ENCODE measurements at places on chromosomes 7 and 10.

DNA sequence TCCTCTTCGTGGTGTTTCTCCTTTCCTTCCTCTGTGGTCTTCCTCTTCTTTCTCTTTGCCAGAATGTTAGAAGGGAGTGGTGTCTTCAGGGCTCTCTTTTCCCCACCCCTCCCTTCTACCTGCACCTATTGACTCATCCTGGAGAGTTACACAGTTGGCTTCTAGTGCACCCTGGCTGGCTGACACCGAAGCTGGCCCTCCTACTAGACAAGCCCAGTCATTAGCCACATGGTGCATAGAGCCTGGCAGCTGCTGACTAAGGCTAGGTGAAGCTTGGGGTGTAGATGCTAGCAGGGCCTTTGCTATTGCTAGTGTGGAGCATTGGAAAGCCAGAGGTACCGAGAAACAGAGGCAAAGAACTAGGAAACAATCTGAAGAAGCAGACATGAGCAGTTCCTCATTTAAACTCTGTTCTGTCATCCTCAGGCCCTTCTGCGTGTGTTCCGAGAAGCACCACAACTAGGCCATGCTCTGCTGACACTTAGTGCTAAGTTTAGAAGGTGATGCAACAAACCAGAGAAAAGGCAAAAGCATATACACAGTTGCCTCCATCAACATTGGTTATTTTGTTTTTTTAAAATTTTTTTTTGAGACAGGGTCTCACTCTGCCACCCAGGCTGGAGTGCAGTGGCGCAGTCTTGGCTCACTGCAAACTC, 213.9 kb downstream of the BAMBI start:
- DNase-seq: no peak

- no peak for DNase-seq
These were observed 99.7 kb downstream of the TNS3 start for GRCh38 chr7:47482013-47482875.

GRCh38 chr10:112769611-112770370, 180.3 kb upstream of the TCF7L2 start:
- DNase-seq: no peak

DNA sequence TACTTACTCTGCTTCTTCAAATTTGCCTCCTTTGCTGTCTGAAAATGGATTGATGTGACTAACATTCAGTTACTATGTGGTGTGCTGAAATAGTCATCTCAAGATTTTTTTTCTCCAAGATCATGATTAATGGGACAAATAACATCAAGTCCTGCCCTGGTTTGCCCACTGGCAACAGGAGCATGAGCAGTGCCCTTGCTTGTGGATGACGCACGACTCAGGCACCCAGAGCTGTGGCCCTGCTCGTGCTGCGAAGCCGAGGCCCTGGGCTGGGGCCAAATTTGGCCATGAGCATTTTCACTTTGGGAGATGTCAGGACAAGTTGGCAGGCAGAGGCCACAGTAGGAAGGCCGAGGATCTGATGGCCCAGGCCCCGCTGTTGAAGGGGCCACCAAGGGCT, 239.8 kb upstream of the IGFBP3 start:
- DNase-seq: no peak

- DNase-seq: no peak
These were observed 1.4 kb downstream of the FXYD4 start for GRCh38 chr10:43372765-43373361.

GRCh38 chr7:17506095-17506494, 207.6 kb downstream of the AHR start:
- no peak for DNase-seq

DNA sequence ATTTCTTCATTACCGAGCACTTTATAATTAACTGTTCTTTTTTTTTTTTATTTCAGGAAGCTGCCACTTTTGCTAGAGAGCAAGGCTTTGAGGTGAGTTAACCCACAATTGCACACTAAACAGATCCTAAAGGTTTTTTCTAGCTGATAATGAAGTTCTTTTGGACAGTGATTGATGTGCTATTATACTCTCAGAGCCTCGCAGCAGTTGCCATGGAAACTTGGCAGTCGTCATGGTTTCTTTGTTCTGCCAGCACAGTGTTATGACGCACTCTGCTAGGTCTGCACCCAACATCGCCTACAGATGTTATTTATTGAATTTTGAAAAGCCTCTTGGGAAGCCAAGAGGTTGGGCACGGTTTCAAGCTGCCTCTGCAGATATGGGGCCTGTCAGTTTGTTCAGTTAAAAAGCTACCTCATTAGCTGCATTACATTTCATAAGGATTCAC, 237.2 kb upstream of the KAT6B start:
- peak; percentile 89 for DNase-seq

- no peak for DNase-seq
These were observed 219.6 kb downstream of the ADARB2 start for GRCh38 chr10:1517684-1518083.

- DNase-seq: no peak
These were observed 81.2 kb downstream of the C1GALT1 start for GRCh38 chr7:7263297-7264230.

DNA sequence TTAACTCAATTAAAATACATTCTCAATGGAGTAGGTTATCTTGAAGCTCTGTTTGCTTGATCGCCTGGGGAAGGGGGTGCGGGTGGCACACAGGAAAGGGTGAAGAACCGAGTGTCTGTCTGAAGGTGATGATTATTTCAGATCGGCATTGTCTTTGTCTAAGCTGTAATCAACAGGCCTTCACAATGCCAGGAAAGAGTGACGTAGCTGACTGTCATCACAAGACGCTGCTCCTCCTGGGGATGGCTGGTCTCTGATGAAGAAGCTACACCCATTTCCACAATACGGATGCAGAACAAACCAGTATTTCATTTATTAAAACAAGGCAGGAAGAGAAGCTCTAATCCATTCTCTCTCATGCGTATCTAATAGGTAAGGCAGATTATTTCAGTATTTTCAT, 19.4 kb downstream of the JCAD start:
- DNase-seq: no peak

GRCh38 chr7:141920281-141920680, 4.1 kb downstream of the OR9A4 start:
- DNase-seq: no peak

- DNase-seq: peak; percentile 53
These were observed 200.3 kb downstream of the LSM5 start for GRCh38 chr7:32289651-32290414.

- DNase-seq: no peak
These were observed 472.2 kb upstream of the ZMIZ1 start for GRCh38 chr10:78596556-78596955.

DNA sequence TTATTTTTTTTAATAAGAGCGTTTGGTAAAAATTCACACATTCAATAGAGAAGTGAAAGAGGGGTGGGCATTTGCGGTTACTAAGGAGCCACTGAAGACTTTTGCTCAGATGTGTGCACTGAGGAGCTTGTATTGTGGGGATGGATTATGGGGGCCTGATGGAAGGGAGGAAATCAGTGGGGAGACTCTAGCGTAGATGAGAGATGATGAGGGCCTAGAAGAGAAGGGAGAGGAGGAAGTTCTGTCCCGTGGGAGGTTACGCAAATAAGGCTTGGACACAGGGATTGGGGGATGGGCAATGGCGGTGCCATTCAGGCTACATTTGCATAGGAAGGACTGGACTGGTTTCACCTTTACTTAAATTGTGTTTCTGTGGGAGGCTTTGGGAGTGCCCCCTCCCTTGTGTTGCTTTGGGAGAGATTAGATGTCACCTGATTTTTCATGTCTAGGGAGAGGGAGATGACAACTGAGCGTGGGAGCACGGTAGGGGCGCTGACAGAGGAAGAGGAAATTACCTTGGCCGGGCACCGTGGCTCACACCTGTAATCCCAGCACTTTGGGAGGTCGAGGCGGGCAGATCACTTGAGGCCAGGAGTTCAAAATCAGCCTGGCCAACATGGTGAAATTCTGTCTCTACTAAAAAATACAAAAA, 2.2 kb upstream of the HIP1 start:
- no peak for DNase-seq

DNA sequence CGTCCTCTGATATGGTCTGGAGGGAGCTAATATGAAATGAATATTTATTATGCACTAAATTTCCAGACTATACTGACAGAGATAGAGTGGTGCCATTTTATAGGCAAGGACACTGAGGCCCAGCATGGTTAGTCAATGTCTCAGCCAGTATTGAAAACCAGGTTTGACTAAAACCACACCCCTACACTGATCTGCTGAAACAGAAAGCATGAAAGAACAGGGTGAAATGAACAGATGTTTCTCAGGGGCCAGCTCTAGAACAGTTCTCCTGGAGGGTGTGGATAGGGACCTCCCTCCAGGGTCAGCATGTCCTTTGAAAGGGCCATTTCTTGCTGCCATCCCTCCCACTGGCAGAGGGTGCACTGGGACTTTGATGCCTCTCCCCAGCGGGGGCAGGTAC, 700.5 kb downstream of the GRID1 start:
- DNase-seq: no peak

GRCh38 chr10:31952066-31952465, 23.4 kb upstream of the ARHGAP12 start:
- no peak for DNase-seq

DNA sequence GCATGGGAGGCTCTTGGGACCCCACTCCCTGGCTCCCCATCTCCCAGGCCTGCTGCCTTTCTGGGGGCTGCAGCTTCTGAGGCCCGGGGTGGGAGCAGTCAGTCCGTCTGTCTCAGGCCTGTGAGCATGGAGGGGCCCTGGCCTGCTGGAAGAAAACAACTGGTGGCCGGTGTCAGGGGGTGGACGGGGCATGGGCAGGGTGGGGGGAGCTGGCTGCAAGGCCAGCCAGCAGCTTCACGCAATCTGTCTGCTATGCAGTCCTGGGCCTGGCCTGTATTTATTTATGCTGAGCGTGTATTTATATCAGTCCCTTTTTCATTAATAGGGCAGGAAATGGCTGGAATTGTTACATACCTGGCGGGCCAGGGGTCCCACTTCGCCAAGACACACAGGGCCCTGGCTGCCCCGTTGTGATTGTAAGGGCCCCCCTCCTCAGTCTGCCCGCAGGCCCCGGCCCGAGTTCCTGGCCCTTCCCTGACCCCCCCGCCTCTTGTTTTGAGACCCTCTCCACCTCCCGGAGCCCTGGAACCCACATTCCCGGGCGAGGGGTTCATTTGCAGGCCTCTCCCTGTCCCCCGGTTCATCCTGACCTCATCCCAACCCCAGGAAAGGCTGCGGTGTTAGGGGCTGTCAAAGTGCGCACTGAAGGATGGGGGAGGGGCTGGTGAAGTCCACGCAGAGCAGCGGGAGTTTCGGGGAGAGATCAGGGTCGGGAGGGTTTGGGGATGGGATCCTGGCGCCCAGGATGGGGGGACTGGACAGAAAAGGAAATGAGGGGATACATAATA, 8.2 kb downstream of the TMEM270 start:
- no peak for DNase-seq

DNA sequence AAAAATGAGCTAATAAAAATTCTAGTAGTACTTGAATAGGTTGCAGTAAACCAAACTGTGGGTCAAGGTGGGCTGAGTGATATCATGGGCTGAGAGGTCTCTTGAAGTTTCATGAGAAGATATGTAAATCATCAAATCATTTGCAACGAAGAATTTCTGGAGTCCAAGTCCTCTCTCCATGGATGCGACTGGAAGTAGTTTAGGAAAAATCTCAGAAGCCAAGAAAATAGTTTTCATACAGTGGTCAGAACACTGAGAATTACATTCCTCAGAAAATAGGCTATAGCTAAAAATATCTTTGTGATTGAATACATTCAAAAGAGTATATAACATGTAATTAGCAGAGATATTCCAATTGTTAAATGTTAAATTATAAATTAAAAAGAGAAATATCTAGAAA, 3.6 kb upstream of the IFIT1 start:
- DNase-seq: no peak

- DNase-seq: no peak
These were observed 267.4 kb downstream of the RNLS start for GRCh38 chr10:88315755-88316154.

GRCh38 chr7:105800442-105800841, 76.0 kb downstream of the ATXN7L1 start:
- no peak for DNase-seq

DNA sequence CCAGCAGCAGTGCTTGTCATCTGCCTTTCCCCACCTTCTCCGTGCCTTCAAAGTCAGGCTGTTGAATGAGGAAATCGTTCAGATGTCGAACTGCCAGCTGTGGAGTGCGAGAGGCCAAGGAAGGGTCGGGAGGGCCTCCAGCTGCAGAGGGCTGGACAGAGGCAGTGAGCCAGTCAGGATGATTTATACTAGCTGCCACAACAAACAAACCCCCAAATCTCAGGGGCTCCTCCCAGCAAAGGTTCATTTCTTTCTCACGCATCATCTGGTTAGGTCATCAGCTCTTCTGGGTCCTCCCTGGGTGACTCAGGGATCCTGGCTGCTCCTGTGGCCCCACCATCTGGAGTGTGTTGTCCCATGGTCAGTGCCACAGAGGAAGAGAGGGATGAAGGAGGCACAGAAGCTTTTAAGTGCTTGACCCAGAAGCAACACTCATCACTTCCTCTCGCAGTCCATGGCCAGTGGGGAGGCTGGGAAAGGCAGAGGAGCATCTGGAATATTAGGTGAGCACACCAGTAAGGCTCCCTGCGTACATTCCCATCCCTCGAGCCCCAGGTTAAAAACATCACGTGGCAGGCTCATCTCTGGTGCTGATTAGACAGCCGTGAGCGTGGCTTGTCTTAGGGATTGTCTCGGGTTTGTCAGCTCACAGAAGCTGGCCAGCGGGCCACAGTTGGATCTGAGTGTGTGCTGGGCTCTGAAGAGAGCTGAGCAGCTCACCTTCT, 140.7 kb downstream of the RGS10 start:
- no peak for DNase-seq

DNA sequence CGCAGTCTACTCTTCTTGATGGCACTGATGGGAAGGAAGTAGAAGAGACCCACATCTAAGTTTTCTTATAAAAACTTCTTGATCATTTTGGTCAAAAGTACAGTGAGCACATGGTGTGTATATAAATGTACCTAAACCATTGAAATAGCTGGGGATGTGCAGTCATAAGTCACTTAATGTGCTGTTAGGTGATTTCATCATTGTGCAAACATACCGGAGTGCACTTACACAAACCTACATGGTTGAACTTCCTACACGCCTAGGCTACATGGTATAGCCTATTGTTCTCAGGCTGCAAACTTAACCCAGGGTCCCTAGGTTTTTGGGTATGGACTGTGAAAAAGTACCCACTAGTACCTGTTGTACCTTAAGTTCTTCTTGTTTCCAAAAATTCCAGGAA, 123.3 kb upstream of the ZNF438 start:
- DNase-seq: no peak

GRCh38 chr10:42783181-42783549, 570 bp downstream of the BMS1 start:
- no peak for DNase-seq

- no peak for DNase-seq
These were observed 116.1 kb downstream of the CLEC2L start for GRCh38 chr7:139639563-139639962.

DNA sequence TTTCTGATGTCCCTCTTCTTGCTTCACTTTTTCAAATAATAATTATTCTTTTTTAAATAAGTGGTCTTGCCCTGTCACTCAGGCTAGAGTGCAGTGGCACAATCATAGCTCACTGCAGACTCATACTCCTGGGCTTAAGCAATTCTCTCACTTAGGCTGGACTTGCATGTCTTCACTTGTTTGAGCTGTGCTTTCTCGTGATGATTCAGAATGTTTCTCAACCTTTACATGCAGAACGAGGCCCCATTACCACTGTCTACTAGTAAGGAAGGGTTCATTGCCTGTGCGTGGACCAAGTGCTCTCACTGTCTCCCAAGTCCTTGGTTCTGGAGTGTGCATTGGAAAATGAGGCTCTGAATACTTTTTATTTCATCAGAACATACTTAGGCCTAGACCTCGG, 468.6 kb upstream of the COBL start:
- DNase-seq: no peak

All from NCI-H2171 (cell line).